ENCODE measurements at places on chromosomes 1 and 21.

GRCh38 chr1:46421739-46422138, 27.6 kb downstream of the FAAH start:
- no peak for DNase-seq

- DNase-seq = no peak
Observed at GRCh38 chr1:230875370-230875769, 7.0 kb upstream of the C1orf198 start.

DNA sequence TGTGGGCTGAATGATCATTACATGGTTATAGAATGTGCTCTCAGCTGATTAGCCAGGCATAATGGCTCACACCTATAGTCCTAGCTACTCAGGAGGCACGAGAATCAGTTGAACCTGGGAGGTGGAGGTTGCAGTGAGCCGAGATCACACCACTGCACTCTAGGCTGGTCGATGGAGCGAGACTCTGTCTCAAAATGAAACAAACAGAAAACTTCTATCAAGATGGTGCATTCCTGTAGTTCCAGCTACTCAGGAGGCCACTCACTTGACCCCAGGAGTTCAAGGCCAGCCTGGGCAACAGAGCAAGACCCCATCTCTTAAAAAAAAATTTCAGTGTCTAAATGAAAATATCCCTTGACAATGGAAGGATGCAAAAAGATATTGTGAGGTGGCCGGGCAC, 10.9 kb downstream of the TIMM17A start:
- DNase-seq = no peak

- no peak for DNase-seq
Observed at GRCh38 chr1:224131253-224131652, 17.3 kb downstream of the FBXO28 start.

DNA sequence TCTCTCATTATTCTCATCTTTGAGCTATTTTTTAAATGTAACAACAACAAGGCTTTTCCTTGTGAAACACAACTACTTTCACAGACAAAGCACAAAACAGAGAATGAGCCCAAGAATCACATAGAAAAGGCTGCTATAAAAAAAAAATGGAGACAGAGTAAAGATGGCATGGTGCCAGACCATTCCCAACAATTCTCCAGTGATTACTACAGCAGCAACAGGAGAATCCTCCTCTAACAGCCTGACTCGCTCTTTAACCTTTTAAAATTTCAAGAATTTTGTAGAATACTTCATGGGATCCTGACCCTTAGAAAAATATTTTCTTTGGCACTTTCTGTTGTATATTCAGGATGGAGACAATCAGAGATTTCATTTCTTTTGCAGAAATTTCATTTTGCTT, 3.8 kb upstream of the BCAS2 start:
- DNase-seq = no peak

Data from stimulated activated CD4-positive, alpha-beta T cell treated with anti-CD3 and anti-CD28 coated beads, Interleukin-4, amount 100 ng/mL, for 4 hours (primary cell).